Stimulated activated CD8-positive, alpha-beta memory T cell treated with anti-CD3 and anti-CD28 coated beads, Interleukin-7, amount 100 ng/mL, for 24 hours (primary cell): ENCODE measurements at places on chromosomes 2 and 18.
A peak's percentile ranks its signal among the peaks of the same experiment; 100 is the strongest.

DNA sequence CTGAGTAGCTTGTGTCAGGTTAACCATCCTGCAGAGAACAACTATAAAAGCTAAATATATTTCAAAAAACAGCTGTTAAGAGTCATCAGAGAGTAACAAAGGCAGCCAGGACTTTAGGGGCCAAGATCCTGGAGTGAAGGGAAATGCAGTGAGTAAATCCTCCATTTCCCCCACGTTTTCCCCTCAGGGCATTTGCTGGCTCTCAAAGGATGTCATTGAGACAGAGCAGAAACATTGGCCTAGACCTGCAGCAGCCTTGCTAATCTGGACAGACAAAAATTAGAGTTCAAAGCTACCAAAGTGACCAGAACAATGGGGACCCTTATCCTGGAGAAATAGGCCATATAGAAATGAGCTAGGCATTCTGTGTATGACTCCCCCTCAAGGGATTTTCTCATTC is 21.1 kb upstream of the KLHL29 start:
- DNase-seq, result no peak

DNA sequence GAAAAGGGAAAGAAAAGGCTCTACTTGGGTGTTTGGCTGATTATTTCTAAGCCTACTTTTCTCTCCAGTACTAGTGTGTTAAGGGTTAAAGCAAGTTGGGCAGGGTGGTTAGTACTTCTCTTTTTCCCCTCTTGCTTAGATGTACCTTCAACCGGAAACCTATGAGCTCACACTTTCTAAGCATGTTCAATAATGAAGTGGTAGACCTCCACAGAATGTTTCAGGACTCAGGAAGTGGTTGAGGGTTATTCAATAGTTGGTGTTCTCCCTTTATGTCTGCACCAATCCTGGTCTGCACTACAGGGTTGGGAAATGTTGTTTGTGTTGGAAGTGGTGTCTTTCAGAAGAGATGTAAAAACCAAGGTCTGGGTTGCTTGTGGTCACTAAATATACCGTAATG is 137.1 kb downstream of the ZEB2 start:
- no peak for DNase-seq

DNA sequence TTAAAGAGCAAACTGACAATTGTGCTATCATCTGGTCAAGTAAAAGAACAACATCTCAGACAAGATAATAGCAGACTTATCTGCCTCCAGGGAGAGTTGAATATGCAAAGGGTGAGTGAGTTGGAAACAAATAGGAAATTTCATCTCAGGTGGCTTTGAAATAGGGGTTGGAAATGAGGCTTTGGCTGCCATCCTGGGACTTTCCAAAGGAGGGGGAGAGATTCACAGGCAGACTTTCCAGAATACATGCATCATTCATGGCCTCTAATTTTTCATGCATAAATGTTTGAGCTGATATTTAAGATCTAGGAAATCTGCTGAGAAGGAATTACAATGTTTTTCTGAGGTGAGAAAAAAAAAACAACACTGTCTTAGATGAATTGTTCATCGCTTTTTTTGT is 300.5 kb downstream of the ALK start:
- no peak for DNase-seq

- DNase-seq, result no peak
Observed at GRCh38 chr2:197975931-197976519, 171.6 kb downstream of the PLCL1 start.

- no peak for DNase-seq
Observed at GRCh38 chr18:36706134-36706881, 122.5 kb downstream of the TPGS2 start.

GRCh38 chr2:13193900-13194299 is 477.2 kb downstream of the TRIB2 start:
- no peak for DNase-seq

DNA sequence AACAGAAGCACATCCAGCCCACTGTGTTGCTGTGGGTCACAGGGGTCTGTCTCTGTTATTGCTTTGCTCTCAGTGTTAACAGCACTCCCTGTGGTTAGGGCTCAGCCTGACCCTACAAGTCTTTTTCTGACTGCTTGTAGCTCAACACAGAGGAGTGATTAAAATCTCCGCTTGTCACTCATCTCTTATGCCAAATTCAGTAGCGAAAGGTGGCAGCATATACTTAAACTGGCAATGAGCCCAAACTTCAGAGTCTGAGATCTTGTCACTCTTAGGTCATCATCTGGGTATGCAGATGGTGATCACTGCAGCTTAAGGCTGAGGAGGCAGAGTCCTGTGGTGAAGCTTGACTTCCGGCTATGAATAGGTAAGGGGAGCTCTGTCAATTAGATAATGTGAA is 63.3 kb upstream of the CSRNP3 start:
- DNase-seq, result no peak

- DNase-seq, result no peak
Observed at GRCh38 chr18:4639628-4640310, 184.7 kb upstream of the DLGAP1 start.

DNA sequence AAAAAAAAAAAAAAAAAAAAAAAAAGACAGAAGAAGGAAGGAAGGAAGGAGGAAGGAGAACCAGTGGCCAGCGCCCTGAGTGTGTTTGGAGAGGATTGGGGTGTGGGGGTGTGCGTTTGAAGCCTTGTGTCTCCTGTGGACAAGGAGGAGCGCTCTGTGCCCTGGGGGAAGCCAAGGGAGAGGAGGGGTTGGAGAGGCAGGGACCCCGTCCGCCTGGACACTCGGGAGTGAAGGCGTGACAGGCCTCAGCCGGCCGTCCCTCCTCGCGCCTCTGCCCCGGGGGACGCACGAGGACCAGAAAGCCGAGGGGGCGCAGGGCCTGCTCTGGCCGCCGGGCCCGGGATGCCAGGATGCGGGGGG is 44.9 kb downstream of the SERTAD2 start:
- no peak for DNase-seq

DNA sequence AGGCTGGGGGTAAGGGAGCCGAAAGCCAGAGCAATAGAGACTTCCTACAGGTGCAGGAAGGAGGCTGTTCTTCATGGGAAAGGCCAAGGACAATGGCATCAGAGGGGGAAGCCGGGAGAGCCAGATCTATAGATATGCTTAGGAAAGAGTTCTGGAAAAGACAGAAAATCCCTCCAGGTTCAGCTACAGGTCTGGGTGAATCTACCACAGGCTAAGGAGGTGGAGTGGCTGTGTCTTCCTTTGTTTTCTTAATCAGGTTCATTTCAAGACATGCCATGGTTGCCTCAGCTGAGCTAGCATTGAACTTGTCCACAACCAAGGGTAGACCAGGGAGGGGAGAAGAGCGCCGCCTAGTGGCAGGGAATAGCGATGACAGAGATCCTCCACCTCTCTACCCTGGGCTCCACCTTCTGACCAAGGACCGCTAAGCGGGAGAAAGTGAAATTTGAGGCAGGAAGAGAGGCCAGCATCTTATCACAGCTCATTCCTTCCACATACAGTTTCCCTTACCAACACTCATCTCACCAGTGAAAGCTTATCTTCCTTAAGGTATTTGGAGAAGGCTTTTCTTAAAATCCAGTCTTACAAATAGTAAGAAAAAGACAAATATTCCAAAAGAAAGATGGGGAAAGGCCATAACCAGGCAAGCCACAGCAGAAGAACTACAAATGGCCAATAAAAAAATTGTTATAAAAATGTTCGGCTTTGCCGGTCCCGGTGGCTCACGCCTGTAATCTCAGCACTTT is 74.2 kb downstream of the VIT start:
- peak; percentile 8 for DNase-seq

DNA sequence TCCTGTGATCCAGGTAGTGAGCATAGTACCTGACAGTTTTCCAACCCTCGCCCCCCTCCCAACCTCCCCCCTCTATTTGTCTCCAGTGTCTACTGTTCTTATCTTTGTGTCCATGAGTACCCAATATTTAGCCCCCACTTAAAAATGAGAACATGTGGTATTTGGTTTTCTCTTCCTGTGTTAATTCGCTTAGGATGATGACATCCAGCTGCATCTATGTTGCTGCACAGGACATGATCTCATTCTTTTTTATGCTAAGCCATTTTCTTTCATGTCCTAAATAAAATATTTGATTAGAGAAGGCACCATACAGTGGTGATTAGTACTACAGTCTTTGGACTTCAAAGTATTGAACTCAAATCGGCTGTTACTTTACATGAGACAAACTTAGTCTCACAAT is 1087.9 kb downstream of the CBLN2 start:
- DNase-seq, result no peak

DNA sequence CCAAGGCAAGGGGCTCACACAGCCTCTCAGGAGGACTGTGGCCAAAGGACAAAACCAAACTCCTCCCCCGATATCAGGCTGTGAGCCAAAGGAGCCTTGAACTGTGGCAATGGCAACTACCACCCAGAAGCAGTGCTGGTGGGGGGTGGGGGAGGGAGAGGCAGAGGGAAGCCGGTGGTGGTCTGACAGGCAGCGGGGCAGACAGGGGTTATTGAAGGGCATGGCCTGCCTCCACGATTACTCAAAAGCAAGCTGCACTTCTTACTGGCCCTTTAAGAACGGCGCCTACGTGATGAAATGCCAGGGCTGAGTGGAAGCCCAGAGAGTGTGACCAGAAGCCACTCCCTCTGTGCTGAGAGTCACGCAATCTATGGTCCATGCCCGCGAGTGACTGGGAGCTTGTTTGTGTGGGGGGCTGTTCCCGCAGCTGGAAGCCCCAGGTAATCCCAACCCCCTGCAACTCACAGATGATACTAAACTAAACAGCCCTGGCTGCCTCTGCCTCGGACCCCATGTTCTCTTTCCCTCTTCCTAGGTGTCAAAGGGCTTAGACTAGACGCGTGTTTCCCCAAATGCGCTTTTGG is 128.2 kb upstream of the CXCR4 start:
- DNase-seq, result no peak

DNA sequence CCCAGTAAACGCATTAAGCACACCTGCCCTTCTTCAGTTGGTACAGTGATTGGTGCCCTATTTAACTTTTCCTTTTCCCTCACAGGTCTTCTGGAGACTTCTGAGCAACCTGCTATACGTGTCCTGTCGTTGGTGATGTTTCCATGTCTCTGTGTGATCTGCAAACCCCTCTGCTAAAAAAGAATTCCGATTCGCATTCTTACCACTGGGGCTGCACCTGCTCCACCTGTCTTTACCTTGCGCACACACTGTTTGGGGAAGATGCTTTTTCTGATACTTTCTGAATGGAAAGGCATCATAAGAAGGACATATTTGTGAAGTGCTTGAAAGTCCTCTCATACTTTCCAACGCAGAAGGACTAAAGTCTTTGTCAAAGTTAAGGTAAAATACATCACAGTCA is 323.9 kb upstream of the SOX11 start:
- DNase-seq, result no peak

DNA sequence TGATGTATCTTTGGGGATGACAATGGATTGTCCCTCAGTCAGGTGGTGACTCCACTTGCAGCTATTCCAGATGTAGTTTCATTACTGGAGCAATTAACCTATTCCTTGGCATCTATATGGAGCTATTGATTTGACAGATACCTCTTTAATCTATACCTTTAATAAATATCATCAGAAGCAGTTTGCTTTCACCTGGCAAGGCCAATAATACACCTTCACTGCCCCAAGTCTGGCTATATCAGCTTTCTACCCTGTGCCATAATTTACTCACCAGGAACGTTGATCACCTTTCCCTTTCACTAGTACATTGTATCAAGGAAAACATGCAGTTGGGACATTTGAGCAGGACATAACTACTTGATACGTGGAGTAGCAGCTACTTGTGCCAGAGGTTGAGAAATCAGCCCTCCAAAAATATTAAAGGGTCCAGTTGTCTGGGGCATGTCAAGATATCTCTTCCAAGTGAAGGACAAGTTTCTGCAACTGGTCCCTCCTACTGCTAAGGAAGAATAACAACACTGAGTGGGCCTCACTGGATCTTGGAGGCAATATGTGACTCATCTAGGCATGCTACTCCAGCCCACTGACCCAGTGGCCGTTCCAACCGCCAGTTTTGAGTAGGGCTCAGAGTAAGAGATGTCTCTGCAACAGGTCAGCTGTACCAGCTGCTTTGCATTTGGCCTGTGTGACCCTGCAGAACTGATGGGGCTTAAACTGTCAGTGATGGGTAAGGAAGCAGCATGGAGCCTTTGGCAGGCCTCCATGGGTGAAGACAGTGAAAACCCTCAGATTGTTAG is 67.0 kb downstream of the PSMG2 start:
- DNase-seq, result no peak

- DNase-seq, result no peak
Observed at GRCh38 chr2:177397481-177398289, 5.1 kb downstream of the AGPS start.

DNA sequence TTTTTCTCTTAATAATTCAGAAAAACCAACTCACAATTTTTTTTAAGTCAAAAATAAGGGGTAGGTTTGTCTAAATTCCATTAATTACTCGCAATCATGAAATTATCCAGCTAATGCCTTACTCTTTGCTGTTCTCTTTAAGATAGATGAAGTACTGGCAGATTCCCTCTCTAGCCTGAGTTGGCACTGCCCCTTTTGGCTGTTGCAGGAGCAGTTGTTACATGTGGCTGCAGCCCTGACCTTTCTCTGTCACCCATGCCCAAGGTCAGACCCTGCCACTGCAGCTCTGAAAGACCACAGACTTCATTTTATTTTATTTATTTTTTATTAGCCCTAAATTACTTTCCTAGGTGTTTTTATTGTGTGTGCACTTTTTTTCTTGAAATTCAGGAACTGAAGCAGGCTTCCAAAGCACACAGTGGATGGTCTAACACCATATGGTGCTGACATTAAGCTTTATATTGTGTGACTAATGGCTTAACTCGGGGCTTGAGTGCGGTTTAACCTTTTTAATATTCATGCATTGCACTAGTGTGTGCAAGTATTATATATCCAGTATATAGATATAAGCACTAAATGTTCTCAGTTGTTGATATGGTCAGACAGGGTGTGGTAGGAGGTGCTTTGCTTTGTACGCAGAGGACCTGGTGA is 313.0 kb downstream of the CDH2 start:
- no peak for DNase-seq

DNA sequence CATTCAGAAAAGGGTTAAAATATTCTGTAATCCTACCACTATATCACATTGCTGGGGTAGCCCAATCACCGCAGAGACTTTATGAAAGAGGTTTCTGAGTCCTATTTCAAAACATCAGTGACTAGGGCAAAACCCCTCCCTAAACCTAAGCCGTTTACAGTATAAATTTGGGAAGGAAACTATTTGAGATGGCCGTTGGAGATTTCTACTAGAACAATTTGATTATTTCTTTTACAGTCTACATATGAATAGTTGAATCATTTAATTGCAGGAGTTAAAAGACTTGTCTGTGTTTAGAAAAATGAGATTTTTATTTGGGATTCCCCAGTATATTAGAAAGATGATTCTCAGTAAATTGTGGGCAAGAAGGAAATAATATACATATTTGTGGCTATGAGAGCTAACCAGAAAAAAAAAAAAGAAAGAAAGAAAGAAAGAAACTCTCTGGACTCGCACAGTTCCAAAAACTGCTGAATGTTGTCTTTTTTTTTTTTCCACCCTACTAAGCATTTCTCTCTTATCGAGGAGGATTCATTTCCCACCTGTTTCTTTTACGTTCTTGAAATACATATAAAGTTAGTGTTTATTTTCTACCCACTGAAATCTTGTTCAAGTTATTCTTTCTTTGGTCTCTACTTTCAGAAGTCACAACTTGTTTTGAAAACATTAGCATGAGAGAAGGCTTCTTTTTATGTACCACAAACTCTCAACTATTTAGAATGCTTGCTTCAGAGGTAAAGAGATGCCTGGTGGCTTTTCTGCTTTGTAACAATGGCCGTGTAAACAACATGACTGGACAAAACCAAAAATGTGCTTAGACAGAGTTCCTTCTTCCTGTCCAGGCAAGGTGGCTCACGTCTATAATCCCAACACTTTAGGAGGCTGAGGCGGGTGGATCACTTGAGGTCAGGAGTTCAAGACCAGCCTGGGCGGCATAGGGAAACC is 65.9 kb downstream of the BCL2 start:
- no peak for DNase-seq
